ENCODE measurements at places on chromosomes 1 and 21.

- no peak for DNase-seq
Measured at GRCh38 chr1:217457016-217457415, 173.9 kb downstream of the GPATCH2 start.

GRCh38 chr1:86754265-86754974 is 50.0 kb downstream of the SH3GLB1 start:
- DNase-seq: no peak

GRCh38 chr1:213326281-213327016 is 275.4 kb downstream of the RPS6KC1 start:
- DNase-seq: no peak

GRCh38 chr1:12158357-12159092 is 8.3 kb upstream of the TNFRSF1B start:
- DNase-seq: no peak

- DNase-seq: no peak
Measured at GRCh38 chr1:241440904-241441303, 78.7 kb downstream of the FH start.

- DNase-seq: no peak
Measured at GRCh38 chr1:27664291-27664690, 7.7 kb downstream of the IFI6 start.

DNA sequence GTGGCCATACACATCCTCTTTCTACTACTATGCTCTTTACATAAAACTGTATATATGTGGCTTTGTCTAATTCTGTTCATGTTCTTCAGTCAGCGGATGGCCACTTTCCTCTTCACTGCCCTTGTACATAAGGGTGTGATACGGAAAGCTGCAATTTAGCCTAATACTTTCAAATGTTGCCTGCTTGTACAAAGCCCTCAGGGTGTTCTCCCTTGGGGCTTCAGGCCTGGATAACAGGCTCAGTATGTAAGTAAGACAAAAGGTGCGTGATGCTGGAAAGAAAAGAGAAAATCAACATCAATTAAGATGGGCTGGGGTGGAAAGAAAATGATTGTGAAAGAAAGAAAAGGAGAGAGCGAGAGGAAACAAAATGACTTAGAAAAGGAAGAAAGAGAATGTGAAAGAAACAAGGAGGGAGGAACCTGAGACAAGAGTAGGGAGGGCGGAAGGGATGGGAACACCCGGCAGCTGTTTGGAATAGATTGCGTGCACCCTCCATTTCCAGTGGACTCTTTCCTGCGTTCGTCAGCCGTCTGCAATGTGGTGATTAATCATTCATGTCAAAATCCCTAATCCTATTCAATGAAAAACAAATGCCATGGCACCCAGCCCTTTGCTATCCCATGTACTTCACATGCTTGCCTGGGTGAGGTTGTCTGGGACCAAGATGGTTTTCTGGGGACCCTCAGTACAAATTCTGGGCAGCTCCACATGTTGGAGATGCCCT is 553.6 kb downstream of the NUF2 start:
- no peak for DNase-seq

DNA sequence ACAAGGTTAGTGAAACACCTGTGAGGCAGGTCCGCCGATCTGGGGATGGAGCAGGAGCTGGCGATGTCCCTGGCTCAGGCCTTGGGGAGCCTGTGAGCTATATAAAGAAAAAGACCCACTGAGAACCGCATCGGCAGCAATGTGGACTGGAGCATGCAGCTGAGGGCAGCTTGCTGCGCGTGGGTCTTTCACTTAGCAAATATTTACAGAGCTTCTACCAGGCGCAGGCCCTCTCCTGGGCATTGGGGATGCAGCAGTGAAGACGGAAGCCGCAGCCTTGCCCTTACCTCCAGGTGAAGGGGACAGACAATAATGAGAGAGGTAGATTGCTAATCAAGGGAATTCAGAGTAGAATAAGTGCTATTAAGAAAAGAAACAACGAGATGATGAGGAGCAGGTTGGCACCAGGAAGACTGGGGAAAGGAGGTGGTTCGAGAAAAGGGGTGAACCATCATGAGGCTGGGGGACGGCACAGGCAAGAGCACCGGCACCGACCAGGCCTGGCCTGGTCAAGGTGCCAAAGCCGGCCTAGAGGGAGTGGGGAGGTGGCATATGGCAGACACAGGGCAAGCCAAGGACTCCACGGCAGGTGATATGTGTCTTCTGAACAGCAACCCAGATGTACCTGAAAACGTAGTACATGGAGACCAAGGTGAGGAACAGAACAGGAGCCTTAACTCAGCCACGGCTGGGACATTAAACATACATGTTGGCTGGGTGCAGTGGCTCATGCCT is 60.7 kb upstream of the PAX7 start:
- DNase-seq: no peak

GRCh38 chr1:177620636-177621190 is 349.1 kb downstream of the SEC16B start:
- DNase-seq: no peak

DNA sequence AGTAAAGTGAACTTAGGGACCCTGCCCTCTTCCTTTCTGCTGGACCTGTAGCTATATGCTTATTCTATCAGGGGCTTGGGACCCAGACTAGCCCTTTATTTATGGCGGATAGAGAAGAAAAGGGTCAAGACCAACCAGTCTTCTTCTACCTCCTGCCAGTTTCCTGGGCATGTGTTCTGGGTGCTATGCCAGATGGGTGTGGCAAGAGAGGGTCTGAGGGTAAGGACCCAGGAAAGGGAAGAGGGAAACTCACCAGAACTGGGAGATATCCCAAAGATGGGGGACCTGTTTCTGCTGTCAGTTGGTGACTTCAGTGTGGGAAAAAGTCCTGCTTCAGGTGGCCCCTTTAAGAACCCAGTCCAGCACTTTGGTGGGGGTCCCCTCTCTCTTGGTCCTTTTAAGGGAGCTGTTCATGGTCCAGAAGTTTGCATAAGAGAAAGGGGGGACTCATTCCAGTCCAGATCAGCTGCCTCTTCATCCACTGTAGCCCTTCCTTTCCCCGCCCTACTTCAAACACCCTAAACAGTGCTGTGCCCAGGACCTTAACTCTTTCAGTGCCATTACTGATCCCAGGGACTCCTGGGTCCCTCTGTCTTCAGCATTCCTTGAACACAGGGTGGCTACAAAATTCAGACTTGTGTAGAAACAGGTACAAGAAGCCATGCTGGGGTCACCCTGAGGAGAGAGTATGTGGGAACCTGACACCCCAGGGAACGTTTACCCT is 18.4 kb downstream of the SSR2 start:
- no peak for DNase-seq

DNA sequence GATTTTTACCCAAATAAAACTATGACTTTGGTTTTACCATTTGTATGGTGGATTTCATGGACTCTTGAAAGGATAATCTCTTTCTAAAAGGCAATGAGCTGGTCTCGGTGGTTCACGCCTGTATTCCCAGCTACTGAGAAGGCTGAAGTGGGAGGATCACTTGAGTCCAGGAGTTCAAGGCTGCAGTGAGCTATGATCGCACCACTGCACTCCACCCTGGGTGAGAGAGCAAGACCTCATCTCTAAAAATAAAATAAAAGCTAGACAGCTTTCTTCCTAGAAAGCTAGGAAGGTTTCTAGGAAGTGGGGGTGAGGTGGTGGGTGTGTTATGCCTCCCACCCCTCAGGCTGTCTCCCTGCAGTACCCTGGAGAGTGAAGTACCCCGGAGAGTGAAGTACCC is 54.0 kb upstream of the L1TD1 start:
- DNase-seq: no peak

DNA sequence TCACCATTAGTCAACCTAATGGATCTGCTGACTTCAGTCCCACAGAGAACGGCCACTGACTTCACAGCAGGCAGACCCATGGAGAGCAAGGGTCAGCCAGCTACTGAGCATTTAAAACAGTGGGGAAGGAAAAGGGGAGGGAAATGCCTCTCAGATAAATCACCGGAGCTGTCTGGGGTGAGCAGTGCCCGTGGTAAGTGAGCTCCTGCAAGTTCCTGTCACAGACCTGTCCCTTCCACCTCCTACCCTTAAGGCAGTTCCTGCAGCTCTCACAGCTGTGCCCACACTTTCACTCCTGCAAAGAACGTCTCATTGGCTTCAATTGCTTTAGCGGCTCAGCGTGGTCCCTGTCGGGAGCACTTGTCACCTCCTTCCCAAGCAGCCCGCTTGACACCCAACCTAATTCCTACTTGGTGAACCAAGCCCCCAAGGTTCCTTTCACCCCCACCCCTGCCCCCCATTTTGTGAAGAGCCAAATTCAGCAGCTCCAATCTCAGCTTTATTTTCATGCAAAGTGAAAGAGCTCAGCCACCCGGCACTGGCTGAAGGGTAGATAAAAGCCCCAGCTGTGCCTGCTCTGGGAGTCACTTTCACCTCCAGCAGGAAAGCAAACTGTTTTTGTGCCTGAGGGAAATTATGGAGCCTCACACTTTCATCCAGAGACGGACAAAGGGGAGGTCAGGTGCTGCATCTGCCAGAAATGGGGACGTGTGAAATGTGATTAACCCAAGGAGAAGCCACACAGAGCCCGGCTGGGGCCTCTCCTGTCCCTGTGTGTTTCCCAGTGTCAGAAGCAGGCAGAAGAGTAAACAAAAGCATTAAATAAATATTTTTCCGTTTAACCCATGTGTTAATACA is 306.2 kb downstream of the TTLL7 start:
- peak; percentile 33 for DNase-seq

- DNase-seq: no peak
Measured at GRCh38 chr1:236143104-236143948, 987 bp downstream of the GPR137B start.

DNA sequence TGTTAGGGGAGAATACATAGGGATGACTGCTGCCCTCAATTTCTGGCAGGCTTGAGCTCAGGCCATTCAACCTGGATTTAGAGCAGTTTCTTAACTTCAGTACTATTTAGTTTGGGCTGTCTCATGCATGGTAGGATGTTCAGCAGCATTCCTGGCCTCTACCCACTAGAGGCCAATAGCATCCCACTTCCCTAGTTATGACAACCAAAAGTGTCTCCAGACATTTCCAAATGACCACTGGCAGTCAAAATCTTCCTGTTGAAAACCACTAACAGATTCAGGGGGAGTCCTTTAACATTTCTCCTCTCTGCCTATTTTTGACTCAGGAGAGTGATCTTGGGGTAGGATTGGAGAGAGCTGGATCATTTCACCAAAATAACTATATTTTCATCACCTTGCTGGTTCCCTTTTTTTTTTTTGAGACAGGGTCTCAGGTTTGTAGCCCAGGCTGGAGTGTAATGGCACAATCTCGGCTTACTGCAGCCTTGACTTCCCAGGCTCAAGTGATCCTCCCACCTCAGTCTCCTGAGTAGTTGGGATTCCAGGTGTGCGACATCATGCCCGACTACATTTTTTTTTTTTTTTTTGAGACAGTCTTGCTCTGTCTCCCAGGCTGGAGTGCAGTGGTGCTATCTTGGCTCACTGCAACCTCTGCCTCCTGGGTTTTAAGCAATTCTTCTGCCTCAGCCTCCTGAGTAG is 8.7 kb downstream of the GNAT2 start:
- no peak for DNase-seq
